RPMI7951 (cell line): ENCODE measurements at places on chromosomes 7 and 10. TPM values are rescaled to one million over a fixed set of nuclear protein-coding genes. Genes with fewer than 3 reads are reported as not detected.

GRCh38 chr10:20017961-20018360 is 201.7 kb downstream of the PLXDC2 start:
- no peak for DNase-seq

DNA sequence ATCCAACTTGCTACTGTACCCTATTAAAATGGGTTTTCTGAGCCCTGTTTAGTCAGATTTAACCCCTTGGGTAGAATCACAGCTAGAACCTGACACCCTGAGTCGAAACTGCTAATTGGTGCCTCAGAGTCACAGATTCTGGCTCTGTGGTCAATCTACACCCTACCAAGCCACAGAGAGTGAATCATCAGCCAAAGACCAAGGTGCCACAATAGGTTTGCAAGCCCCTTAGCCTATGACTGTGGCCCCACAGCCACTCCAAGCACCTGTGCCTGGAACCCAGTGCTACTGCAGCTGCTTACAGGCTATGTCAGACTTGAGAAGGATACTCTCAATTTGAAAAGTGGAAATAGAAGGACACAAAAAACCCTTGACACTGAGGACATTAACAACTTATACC is 202.8 kb upstream of the KCND2 start:
- DNase-seq = no peak

GRCh38 chr7:29042824-29043231 is 84.7 kb upstream of the TRIL start:
- DNase-seq = no peak

Gene OLAH
- not detected in 2 replicates for total RNA-seq

GRCh38 chr10:78318305-78318704 is 284.6 kb downstream of the RPS24 start:
- DNase-seq = no peak

Gene SPDYE1
- not detected in 2 replicates for total RNA-seq

GRCh38 chr7:1635401-1635800 is 34.7 kb upstream of the ELFN1 start:
- no peak for DNase-seq

Gene HOXA1
- total RNA-seq = 6.2 and 7.3 TPM in 2 replicates

DNA sequence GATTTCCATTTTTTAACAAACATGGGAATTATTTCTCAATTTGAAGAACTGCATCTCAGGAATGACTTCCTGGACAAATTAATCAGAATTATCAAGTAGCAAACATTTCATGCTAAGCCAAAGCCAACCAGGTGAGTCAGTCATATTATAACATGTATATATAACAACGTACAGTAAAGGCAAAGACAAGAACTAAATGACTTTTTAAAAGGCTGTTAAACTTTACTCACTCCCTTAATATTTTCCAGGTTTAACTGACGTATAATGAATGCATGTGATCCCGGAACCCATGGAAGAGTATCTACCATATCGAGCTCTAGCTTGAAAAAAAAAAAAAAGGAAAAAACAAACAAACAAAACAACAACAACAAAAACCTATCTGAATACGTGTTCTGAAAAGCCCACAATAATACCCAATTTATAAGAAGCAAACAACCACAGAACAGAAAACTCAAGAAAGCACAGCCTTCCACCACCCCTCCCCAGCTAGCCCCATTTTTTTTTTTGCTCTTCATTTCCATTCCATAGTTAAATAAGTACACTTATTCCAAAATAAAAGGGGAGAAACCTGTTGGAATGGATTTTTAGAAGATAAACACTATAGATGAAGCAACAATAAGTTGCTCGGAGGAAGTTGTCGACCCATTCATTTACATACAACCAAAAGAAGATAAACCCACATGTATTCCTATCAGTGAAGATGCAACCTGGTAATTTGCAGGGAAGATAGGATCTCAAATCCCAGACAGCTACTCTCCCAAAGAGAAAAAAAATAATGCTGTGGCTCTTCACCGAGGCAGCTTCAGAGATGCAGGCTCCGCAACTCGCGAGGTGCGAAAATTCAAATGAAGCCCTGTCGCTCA is 537 bp downstream of the NAPEPLD start:
- DNase-seq = no peak

DNA sequence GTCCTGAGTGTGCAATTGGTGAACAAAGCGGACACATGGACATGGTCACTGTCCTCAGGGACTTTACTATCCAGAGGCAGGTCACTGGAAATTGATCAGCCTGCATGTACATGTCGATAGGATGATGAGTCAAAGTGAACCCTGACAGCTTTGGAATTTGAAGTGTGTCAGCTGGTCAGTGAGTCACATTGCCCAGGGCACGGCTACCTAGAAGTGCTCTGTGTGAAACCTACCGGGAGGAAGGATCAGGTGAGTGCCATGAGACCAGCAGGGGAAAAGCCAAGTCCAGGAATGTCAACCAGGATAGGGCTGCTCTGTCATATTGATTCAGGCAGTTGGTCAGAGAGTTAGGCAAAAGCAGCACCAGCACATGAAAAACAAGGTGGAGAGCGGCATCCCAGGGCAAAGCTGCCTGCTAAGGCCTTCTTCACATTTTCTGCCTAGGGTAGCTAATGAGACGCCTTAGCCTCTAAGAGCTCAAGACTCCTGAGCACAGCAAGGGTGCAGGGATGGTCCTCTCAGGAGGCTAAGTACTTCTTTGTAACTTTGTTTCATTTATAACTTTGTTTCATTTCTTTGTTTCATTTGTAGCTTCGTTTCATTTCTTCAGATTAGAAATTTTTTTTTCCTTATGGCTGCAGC is 19.4 kb upstream of the PDCD4 start:
- no peak for DNase-seq
